Posterior cingulate gyrus (tissue), 11 donors: ENCODE measurements at places on chromosomes 5 and 9.

DNA sequence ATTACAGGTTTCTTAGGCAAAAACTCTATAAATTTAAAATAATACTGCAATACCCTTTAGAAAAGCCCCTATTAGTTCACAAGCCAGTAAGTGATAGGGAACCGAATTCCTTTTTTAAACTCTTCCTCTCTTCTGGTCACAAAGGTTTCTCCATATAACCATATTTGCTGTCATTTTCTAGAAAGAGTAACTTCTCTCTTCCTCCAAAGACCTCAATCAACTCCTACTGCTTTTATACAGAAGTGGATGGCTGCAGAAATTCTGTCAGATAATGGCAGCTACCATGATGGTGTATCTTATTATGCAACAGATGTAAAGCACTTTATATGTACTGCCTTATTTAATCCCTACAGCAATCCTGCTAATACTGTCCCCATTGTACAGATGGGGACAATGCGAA, 6.2 kb downstream of the TUT7 start:
- no peak for DNase-seq

DNA sequence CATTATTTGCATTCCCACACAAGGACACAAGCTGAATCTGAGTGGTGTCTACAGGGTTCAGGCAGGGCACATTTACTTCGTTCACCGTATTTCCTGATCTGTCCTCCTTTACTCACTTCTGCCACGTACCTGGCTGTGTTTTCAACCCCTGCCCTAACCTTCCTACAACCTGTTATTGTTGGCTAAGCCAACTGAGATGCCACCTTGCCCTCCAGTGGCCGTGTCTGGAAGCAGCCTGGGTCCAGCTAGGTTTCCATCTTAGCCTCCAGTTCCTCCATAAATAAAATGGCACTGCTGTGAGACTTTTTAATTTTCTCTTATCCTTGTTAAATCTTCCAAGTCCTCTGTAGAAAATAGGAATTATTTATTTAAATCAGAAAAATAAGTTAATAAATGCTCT, 64.8 kb downstream of the ATP10B start:
- no peak for DNase-seq

- DNase-seq, result peak; percentile 49
These were observed 13.9 kb downstream of the PRRC2B start for GRCh38 chr9:131407717-131408195.

- DNase-seq, result peak; percentile 63
These were observed 1.3 kb downstream of the MAN2A1 start for GRCh38 chr5:109690975-109691574.

GRCh38 chr5:132066871-132067270, 6.4 kb downstream of the IL3 start:
- DNase-seq, result no peak

GRCh38 chr9:35073279-35073612, 821 bp upstream of the VCP start:
- DNase-seq, result no peak

DNA sequence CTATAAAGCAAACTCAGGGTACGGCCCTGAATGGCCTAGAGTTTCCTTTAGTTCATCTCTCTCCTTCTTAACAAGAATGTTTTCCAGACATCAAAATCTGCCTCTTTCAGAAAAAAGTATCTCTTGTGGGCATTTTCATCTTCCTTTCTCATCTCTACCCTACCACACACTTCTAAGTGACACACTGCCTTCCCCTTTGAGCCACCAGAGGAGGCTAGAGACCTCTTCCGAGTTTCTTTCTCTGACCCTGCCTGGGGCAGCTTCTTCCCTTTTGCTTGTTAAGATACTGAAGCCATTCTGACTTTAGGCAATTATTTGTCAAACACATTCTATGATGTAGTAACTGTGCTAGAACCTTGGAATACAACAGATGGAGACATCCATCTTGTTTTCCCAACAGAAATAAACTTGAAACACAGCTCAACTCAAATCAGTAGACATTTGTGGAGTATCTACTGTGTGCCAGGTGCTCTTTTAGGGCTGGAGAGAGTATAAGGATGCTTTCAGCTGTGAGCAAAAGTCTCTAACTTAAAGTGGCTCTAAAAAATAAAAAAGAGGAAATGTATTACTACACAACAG, 8.6 kb upstream of the SV2C start:
- DNase-seq, result no peak

GRCh38 chr5:171614511-171614910, 171.1 kb upstream of the SMIM23 start:
- no peak for DNase-seq

DNA sequence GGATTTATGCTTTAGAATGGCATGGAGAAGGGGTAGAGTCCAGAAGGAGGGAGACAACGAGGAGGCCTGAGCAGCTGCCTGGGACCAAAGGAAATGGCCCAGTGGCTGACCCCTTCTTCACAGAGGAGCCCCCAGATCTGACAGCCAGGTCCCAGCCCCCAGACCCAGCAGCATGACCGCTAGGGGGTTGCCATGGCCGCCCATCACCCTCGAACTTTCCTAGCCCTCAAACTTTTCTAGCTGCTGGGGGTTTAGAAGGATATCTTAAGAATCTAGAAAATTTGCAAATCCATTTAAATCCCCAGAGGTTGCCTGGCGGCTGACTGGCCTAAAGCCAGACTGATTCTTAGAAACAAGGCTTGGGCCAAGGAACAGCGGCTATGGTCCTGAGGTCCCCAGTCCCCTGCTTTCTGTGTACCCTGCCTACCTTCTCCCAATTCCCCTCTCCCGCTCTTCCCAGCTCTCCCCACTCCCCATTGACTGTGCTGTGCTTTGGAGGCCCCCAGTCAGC, 972 bp downstream of the PDGFRB start:
- DNase-seq, result no peak

GRCh38 chr9:26725573-26725972, 167.0 kb downstream of the CAAP1 start:
- DNase-seq, result no peak
